ENCODE measurements at places on chromosomes 1 and 21.

DNA sequence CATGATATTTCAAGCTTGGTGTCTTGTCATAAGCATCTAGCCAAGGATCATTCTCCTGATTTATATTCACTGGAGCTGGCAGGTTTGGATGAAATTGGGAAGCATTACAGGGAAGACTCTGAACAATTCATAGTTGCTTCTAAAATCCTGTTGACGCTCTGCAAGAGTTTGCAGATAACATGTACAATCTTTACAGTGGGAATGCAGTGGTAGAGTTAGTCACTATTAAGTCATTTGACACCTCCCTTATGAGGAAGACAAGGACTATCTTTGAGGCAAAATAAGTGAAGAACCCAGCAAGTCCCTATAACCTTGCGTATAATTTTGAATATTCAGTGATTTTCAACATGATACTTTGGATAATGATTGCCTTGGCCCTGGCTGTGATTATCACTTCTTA, 45.3 kb upstream of the CRB1 start:
- DNase-seq: no peak

DNA sequence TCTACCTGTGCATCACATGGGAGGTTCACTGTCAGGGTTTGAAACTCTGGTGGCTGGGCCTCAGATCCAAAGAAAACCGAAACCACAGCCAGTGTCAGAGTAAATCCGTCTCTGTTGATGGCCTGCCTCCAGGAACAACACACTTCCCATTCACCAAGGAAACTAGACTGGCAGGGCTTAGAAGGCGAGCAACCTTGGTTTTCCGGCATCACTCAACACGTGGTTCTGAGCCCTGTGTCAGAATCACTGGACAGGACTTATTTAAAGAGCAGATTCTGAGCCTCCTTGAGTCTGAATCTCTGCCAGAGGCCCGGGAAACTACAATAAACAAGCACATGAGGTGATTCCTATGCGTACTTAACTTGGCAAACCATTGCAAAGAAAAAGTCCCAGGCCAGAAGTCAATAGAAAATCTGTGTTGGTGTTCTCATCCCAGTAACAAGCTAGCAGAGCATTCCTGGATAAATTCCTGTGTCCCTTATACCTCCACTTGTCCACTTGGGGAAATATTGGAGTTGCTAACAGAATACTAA, 70.0 kb downstream of the KCTD3 start:
- no peak for DNase-seq

GRCh38 chr1:54928327-54928726, 41.3 kb upstream of the DHCR24 start:
- no peak for DNase-seq

- DNase-seq: no peak
Measured at GRCh38 chr1:219959540-219960203, 31.3 kb upstream of the SLC30A10 start.

DNA sequence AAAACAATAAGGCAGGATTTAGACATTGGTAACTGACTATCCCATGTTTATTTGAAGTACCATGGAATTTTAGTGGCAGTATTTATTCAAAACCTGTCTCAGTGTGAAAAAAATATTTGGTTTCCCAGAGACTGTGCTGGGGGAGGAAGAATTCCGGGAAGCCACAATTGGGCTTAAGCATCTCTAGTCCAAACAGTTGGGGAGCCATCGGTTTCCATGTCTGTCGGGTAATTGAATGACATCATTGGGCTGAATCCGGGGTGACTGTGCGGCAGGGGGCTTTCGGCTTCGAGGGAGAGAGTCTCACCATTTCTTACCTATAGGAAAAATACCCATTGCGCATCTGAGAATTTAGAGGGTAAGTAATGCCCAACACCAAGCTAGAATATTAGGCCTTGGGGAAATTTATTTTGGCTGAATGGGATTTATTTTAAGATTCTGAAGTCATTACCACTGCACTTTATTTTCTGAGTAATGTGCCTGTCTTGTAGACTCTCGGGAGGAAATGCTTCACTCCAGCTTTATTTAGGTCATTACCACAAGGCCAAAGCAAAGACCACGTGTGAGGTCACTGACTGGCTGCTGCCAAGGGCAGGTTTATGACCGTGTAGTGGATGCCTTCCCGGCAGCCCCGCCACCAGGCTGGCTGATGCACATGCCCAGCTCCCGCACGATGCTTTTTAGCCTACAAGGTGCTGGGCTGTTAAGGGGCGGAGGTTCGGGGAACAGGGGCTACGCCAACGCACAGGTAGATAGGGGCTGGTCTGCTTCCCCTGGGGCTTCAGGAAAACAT, 23.1 kb upstream of the UMODL1 start:
- no peak for DNase-seq

Data from CD4-positive, alpha-beta T cell treated with Interferon gamma for 1 hour (primary cell).